Hippocampal formation (tissue), 2 donors: ENCODE measurements at places on chromosomes 5 and 9.

DNA sequence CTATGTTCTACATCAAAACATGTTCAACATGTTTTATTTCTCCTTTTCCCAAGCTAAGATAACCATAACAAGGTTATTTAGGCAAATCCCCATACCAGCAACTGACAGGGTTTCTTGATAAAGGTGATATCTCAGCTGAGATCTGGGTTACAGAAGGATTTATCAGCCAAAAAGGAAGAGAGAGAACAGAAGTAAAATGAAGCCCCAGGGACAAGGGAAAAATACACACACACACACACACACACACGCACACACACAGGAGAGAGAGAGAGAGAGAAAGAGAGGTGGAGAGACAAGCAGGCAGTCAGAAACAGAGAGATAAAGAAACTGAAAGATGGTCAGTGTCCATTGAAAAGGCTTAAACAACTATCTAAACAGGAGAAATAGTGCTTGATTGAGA, 19.7 kb upstream of the MLLT3 start:
- DNase-seq, result no peak

DNA sequence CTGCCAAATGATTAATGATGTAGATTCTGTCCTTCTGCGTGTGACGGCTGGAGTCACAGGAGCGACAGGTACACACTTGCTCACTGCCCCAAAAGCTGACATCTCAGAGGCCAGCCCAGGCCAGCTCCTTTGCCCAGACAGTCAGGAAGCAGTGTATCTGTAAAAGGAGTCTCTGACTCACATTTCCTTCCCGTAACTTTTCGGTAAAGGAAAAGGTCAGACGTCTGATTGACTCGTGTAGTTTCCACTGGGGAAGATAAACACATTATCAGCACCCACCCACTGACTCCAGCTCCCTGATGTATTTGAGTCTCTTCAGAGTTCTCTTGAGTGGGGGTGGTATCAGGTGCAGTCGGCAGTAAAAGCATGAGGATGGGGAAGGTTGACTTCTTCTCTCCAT, 64.4 kb upstream of the WWC1 start:
- no peak for DNase-seq

GRCh38 chr9:37961351-37961750, 57.4 kb upstream of the SLC25A51 start:
- no peak for DNase-seq

DNA sequence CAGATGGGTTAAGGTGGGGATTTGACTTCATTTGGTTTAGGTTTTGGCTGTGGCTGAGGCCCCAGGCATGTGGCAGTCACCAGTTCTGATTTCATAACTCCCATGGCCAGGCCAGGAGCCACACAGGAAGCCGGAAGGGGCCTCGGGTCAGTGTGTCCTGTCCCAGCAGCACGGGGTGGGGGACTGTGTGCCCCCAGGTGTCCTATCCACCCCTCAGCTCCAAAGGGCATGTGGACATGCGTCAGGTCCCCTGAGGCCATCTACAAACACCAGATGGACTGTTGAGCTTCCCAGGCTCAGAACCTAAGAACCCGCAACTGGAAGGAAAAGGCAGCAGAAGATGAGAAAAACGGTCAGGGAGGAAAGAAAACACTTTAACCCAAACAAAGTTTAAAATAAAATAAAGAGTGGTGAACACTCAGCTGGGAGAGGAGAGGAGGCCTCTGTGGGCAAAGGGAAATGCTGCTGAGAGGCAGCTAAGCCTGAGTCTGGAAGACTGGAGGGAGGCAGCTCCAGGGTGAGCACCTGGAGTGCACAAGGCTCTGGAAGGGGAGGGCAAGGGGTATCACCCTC, 260.8 kb downstream of the AUH start:
- no peak for DNase-seq

DNA sequence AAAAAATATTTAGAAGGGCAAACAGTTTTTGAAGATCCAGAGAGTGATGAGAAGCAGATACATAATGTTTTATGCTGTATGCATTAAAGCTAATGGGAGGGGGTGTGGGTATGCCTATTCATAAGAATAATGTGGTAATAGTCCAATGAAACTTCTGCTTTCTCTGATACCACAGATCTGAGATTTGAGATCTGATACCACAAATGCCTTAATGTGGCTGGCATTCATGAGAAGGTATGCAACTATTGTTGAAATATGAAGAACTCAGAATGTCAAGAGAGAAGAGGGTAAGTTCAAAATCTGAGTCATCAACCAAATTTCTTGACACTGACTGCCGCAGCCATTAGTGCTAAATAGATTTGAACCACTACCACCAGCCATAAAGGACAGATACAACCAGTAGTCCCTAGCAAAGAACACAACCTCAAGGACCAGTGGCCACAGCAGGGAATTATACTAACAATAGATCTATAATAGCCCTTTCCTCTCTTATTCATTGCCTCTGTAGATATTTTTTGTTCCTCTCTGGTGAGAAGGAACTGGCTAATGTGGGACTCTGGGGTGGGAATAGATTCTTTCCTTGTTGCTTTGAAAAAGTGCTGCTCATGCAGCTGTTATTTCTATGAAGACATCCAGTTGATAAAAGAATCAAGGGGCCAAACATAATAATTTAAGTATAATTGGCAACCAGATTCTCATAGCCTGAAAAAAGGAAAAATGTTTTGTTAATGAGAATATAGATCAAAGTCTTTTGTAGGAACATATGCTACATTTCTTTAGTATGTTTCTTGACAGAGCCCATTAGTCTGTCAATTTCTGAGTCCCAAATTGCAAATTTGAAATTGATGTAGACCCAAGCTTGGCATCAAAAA, 256.5 kb upstream of the ZNF608 start:
- no peak for DNase-seq

- no peak for DNase-seq
Measured at GRCh38 chr5:123520677-123521247, 8.8 kb downstream of the CSNK1G3 start.

GRCh38 chr5:59593439-59594007, 300.0 kb downstream of the PDE4D start:
- DNase-seq, result no peak

GRCh38 chr9:121319383-121319780, 50.7 kb downstream of the STOM start:
- DNase-seq, result no peak

GRCh38 chr5:77751328-77752023, 24.7 kb downstream of the TBCA start:
- no peak for DNase-seq

DNA sequence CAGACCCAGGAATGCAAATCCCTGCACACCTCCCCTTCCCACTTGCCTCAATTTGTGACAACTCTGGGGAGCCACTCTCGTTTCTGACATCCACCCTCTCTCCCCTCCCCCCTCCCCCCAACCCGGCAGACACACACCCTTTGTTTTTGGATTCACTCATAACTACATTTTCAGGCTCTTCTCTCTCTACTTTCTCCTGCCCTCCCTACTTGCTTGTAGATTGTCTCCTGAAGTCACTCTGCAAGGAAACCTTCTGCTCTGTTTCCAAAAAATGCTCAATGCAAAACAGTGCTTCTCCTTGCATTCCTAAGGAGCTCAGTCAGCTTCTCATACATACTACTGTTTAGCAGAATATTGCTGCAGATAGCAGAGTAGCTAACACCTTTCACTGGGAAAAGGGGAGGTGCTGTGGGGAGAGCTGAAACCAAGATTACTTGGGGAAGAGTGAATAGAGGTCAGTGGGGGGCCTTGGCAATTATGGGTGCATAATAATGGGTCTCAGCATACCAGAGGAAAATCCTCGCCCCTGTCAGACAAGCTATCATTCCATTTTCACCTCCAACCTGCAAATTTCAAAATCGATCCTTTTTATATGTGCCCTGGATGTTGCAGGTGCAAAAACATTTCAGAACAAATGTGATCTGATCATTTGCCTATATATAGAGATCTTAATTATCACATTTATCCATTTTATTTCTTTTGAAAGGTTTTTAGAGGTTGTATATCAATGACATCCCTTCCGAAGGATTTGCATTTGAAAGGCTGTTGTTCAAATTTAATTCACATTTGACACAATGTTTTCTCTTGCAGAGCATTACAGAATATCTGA, 1860.7 kb upstream of the WWC1 start:
- no peak for DNase-seq

GRCh38 chr9:98977246-98977714, 33.6 kb downstream of the COL15A1 start:
- DNase-seq, result no peak

- no peak for DNase-seq
Measured at GRCh38 chr9:107070586-107070985, 207.6 kb downstream of the ZNF462 start.

DNA sequence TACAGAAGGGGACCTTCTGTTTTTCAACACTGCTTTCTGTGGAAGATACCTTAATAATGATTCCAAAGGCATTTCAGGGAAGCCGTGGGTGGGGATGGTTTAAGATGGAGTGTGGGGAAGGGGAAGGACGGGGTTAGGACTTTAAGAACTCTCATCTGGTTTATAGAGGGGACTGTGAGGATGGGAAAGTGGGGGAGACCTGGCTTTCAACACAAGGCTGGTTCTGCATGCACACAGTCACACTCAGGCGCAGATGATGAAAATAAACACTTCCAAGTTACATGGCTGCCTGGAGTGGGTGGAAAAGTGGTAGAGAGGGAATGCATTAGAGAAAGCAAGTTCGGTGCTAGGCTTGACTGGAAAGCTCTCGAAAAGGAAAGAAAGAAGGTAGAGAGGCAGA, 4.9 kb downstream of the MSANTD3 start:
- DNase-seq, result no peak

GRCh38 chr5:148829734-148830133, 3.3 kb downstream of the ADRB2 start:
- DNase-seq, result no peak

DNA sequence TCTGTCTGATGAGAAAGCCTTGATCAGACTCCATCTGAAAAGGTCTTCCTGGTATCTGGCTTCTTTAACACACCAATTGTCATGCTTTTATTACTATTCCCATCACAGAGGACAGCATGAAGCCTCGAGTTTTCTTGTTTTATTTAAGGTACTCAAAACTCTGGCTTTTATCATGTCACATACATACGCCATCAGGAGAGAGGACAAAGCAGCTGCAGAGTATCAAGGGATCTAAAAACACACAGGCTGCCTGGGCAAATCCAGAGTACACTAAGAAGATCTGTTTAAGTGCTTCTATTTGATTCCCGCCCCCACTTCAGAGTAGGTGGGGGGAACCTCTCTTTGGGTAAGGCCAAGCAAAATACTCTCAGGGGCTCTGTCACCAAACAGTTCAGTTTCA, 277.2 kb downstream of the SPOCK1 start:
- DNase-seq, result no peak

DNA sequence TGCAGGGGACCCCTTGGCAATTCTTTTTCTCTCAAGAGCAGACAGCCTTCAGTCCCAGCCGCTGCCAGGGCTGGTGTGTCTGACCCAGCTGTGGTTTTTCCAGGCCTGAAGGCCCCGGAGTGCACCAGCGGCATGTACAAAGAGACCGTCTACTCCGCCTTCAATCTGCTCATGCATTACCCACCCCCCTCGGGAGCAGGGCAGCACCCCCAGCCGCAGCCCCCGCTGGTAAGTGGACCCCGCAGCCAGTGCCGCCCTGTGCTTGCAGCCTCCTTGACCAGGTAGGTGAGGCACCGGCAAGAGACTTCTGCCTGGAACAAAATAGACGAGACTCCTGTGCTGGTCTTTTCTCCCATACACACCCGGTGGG, 1.3 kb downstream of the TCF7 start:
- no peak for DNase-seq

- no peak for DNase-seq
Measured at GRCh38 chr9:6086006-6086655, 70.7 kb upstream of the RANBP6 start.

- DNase-seq, result no peak
Measured at GRCh38 chr9:71552480-71552879, 215.8 kb downstream of the CEMIP2 start.
